NCI-H1092 treated with DMSO at 0.1 percent for 48 hours (cell line): ENCODE measurements at places on chromosomes 2 and 18.
A peak's percentile ranks its signal among the peaks of the same experiment; 100 is the strongest.

- no peak for DNase-seq
Measured at GRCh38 chr2:608297-608696, 68.9 kb downstream of the TMEM18 start.

GRCh38 chr2:28271231-28271918 is 121.3 kb upstream of the FOSL2 start:
- DNase-seq = no peak

GRCh38 chr18:50644807-50645206 is 84.9 kb downstream of the MAPK4 start:
- DNase-seq = peak; percentile 11

DNA sequence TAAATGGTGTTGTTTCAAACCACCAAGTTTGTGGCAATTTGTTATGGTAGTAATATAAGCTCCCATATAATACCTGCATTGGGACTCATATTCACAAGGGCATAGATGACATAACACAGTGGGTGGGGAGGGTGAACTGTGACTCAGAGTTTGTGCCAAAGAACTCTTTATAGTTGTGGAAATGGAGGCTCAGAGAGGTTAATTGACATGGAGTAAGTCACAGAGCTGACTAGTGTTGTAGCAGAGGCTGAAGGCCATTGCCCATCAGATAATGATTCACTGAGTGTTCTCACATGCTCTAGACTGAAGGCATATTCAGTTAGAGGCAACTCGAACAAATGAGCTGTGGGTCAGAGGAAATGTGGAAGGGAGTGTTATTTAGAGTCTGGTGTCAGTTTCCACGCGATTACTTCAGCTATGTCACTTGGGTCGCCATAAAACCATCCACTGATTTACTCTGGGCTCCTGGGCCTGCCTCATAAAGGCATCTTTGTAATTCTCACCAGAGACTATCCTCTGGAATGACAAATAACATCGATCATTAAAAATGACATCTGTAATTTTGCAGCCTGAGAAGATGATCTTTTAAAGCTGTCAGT is 264.7 kb downstream of the CCDC85A start:
- no peak for DNase-seq

- DNase-seq = no peak
Measured at GRCh38 chr18:49843778-49844625, 30.7 kb upstream of the ACAA2 start.

DNA sequence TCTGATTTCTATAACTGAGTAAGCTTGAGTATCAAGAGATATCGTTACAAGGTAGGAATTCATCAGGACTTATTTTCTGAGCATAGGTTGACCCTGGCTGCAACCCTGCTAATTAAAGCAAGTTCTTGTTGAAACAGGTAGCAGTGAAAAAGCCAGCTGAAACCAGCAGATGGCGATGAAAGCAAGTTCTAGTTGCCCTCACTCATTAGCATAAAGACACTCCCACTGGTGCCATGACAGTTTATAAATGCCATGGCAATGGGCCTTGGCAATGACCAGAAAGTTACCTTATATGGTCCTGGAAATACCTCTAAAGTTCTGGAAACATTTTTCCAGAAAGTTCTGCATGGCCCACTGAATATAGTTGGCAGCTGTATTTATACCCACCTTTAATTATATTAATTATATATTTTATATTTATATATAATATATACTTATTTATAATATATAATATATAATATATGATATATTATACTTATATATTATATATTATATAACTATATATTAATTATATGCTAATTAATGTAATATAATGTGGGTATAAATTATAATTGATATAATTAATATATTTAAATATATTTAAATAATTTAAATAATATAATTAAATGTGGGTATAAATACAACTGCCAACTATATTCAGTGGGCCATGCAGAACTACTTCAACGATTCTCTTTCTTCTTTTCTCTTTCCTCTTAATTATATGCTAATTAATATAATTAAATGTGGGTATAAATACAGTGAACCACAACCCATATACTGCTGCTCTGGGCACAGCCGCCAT is 188.0 kb downstream of the CDH7 start:
- peak; percentile 36 for DNase-seq
